ENCODE measurements at places on chromosomes 16 and 17.

DNA sequence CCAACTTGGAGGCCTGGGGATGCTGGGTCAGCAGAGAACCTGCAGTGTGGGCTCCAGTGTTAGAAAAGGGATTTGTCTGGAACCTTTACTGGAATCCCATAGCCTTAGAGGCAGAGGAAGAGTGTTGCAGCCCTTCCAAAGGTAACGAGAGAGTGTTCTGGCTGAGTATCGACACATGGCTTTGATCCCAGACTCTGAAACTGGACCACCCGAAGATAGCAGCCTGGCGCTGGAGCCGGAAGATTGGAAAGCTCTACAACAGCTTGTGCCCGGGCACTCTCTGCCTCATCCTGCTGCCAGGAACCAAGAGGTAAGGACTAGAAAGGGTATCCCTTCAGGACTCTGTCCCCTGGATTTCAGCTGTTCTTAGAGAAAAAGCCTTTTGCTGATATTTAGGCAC lies 39.7 kb downstream of the REXO5 start:
- DNase-seq, result no peak

- DNase-seq, result peak; percentile 80
Measured at GRCh38 chr17:45784293-45784740, at the start of gene CRHR1. Gene CRHR1 (plus strand): TSS chr17:45784320. CDS start chr17:45784545, 225 bp downstream.

DNA sequence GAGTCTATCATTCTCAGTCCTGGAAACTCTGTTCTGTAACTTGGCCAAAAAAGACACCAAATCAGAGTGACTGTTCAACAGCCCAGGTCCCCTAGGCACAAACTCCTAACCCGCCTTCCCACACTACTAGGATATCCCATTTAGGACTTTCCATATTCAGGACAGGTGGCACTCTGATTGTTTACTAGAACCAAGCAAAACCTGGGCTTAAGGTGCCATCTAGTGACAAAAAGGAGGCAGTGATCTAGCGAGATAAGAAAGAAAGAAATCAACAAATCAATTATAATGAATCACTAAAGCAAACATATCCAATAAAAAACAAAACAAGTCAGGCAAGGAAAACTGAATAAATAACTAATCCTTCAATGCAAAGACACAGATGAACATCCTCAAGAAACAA lies 203.9 kb downstream of the CEP112 start:
- DNase-seq, result no peak

DNA sequence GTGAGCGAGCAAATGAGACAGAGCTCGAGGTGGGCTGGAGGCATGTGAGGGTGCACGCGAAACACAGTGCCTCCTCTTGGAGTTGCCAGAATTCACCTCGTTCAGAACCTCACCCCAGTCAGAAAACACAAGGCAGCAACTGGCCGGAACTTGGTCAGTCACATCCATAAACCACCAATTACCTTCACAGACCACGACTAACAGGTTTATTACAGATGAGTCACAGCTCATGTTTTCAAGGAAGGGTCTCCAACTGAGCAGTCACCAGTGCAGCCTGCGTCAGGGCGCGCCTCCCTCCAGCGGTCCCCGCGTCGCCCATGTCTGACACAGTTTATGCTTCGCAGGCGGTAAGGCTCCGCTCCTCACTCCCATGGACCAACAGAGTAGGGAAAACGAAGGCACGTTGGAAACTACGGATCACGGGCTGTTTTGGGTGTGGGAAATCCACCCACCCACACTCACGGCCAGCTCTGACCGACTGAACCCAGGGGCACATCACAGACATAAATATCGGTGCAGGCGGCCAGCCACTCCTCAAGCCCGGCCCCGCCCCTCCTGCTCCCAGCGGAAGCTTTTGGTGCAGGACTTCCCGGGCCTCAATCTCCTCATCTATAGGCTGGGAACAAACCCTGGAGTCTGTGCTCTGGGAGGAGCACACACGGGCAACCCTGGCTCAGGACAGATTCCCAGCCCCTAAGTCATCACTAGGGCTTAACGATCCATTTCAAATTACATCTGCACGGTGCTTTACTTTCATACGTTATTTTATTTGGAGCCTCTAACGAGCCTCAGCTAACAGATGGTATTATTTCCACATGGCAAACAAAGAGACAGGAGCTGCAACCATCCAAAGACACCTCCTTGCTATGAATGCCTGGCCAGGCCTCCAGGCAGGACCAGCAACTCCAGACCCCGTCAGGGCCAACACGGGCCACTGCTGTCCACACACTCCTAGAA lies 126.3 kb downstream of the ZNF778 start:
- no peak for DNase-seq

GRCh38 chr17:56796536-56796935 lies 37.2 kb downstream of the C17orf67 start:
- no peak for DNase-seq

DNA sequence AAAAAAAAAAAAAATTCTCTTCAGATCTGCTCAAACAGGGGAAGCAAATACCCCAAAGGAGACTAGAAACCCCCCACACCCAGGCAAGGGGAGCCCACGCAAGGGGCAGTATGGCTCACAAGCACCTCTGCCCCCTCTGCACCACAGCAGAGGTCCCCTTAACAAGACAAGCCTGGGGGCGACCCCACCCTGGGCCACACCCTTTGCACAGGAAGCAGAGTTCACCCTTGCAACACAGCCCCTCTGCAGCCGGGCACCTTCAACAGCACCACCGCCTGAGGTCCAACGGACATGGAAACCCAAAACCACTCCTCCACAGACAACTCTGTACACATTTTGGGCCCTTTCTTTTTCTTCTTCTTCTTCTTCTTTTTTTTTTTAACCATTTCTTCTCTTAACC lies 12.8 kb downstream of the AXIN1 start:
- no peak for DNase-seq

DNA sequence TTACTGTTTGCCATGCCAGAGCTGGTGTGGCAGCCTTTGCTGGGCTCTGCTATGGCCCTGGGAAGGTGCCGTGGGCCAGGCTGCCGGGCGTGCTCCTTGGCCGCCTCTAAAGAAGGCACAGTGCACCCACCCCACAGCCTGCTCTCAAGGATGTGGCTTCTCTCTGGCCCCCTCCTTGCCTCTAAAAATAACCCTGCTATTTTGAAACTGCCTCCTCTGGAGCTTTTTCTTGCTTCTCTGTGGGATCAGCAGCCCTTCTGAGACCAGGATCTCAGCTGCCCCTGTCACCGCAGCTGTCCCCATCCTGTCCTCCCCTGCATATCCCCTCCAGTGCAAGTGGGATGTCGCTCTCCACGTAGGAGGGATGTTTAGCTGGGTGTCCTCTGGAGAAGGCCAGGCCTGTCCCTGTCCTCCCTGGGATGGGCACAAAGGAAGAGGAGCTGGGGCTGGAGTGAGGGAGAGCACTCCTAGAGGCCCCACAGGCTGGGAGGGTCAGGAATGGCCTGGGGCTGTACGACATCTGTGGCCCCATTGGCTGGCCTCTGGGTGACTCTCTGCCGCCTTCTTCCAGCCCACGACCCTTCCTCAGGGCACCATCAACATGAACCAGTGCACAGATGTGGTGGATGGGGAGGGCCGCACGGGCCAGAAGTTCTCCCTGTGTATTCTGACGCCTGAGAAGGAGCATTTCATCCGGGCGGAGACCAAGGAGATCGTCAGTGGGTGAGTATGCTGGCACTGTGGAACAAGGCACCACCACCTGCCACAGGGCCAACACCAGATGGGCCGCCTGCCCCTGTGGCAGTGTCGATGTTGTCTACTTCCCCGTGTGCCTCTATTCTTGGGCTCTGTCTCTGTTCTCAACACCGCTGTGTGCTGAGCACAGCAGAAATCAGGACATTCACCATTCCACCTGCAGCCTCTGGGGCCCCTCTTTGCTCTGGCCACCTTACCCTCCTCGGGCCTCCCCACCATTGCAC lies 79.7 kb downstream of the PLD6 start:
- DNase-seq, result no peak

DNA sequence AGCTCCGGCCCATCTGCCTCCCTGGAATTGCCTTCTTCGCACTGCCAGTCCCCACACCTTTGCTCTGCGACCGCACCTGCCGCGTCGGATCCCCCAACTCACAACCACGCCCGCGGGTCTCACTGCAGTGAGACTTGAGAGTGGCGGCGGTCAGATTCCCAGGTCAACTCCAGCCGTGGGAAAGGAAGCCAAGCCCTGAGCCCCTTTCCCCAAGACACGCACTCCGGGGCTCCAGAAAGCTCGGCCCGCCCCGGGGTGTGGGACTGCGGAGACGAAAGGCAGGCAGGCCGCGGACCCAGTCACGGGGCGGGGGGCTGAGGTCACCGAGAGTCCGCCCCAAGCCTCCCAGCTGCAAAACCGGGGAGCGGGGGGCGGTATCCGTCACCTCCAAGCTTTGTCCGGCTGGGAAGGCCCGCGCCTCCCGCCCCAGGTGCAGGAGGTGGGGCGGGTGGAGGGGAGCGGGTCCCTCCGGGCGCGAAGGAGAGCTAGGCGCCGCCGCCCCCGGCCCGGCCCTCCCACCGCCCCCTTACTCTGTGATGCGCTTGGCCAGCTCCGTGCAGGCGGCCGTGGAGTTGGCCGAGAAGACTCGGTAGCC lies 615 bp downstream of the PRPSAP1 start:
- no peak for DNase-seq

DNA sequence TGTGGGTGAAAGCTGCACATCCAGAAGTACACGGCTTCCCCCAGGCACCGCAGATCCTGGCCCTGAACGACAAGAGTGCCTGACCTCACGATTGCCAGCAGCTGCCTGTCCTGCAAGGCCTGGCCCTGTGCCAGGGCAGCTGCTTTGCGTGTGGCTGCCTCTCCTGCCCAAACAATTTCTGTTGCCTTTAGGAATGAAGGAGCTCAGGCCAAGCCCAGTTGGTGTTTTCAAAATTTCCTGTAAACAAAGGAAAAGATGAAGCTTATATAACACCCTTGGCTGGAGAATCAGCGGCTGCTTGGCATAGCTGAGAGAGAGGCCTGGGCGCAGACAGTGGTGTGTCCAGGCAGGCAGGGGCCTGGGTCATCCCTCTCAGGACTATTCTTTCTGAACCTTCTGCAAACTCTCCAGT lies 11.7 kb upstream of the SLC47A2 start:
- no peak for DNase-seq

DNA sequence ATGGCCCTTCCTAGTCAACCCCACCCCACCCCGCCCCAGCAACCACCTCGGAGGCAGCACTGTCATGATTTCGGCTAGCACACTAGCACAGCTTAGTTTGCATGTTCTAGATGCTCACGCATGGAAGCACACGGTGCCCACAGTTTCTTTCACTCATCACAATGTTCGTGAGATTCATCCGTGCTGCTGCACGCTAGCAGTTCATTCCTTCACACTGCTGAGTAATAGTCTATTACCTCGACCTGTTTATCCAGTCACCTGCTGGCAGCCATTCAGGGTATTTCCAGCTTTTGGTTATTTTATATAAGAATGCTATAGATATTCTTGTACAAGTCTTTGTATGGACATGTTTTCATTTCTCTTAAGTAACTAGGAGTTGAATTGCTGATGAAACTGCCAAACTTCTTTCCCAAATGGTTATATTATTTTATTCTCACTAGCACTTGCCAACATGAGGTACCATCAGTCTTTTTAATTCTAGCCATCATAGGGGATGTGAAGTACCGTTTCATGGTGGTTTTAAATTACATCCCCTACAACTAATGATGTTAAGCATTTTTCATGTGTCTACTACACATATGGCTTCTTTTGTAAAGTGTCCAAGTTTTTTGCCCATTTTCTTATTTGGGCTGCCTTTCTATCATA lies 75.7 kb downstream of the CYTH1 start:
- DNase-seq, result no peak

- DNase-seq, result no peak
Measured at GRCh38 chr16:66996324-66996982, 8.1 kb downstream of the CES4A start.
